ENCODE measurements at places on chromosomes 6 and 20. TPM values are rescaled to one million over a fixed set of nuclear protein-coding genes. Genes with fewer than 3 reads are reported as not detected.

Gene TBXT
- total RNA-seq, result not detected

Gene CALHM5
- total RNA-seq, result 6.3 TPM

Gene PSMF1
- 40.7 TPM for total RNA-seq

Gene TNXB
- total RNA-seq, result 7.7 TPM

Gene GSTA2
- not detected for total RNA-seq

Gene MUCL3
- not detected for total RNA-seq

Gene LAMA4
- 577 TPM for total RNA-seq

Gene WFDC2
- total RNA-seq, result not detected

Gene POPDC3
- 22.5 TPM for total RNA-seq

Gene SPATA25
- 3.5 TPM for total RNA-seq

Data from smooth muscle cell of trachea (primary cell).